NCI-H82 (cell line): ENCODE measurements at places on chromosomes 1 and 21.

GRCh38 chr1:104979651-104980050 is 1230.0 kb downstream of the AMY1C start:
- no peak for DNase-seq

DNA sequence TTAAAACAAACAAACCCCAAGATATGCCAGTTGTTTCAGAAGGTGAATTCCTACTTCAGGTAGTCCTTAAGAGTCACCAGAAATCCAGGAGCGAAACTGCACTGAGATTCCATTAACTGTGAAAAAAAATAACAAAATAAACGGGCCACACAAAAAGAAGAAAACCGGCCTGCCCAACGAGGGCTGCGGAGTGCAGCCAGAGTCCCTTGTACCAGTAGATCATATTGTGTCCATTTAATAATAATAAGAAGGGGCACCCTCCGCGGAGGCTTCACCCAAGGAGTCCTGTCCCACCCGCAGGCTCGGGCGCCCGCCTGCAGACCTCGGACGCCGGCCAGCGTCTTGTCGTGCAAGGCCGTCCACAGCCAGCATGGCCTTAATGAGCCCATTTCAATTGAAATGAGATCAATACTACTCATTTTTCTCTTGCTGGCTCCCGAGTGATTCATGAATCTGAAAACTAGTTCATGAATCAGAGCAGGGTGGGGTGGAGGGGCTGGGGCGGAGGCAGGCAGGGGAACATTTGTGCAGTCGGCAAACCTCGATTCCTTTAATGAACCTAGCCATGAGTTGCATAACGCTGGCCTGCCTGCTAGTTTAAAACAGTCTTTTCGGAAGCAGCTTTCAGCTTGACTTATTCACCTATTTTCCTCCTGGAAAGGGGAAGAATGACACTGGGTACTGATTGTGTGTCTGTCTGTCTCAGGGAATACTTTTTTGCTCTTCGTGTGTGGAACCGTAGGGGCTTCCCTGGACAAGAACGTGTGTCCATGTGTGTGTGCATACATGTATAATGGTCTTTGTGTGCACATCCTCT is 113.1 kb upstream of the IRF2BP2 start:
- DNase-seq: peak; percentile 72

- no peak for DNase-seq
Measured at GRCh38 chr1:218369688-218370511, 24.8 kb downstream of the TGFB2 start.

GRCh38 chr21:37006486-37007291 is at the start of gene RIPPLY3:
Gene RIPPLY3 (plus strand): TSS chr21:37006702. CDS start chr21:37006773, 71 bp downstream.
- peak; percentile 22 for DNase-seq

- no peak for DNase-seq
Measured at GRCh38 chr1:206703661-206704060, 19.0 kb downstream of the MAPKAPK2 start.

DNA sequence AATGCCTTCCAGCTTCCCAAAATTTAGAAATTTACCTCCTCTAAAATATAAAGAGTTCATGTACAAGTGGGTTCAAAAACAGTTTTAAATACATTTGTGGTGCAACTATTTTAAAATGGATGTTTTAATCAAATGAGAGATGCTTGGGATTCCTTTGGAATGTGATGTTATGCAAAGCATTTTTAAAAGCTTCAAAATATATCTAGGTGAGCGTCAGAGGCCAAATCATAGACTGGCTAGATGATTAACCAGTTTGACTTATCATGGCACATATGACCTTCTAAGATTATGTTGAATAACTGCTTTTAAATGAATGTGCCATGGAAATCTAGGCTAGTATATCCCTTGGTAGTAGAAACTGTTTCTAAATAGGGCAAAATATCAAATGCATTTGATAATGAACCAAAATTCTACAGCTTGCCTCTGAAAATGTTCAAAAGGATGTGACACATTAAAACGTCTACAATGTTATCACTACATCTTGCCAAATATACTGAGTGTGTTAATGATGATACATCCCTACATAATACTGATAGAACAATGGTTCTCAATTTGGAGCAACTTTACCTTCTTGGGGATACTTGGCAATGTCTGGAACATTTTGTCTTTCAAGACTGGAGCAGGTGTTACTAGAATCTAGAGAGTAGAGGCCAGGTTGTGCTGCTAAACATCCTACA is 650.9 kb upstream of the ADGRL2 start:
- DNase-seq: no peak
